H1 (cell line): ENCODE measurements at places on chromosomes 7 and 10. TPM values are rescaled to one million over a fixed set of nuclear protein-coding genes. Genes with fewer than 3 reads are reported as not detected.

HABP2 gene
- total RNA-seq: not detected in 2 replicates

GRCh38 chr10:61175316-61175715 lies 231.3 kb upstream of the RHOBTB1 start:
- H3K27me3 ChIP-seq: no peaks in the 10 kb centered on the region
- no peak for DNase-seq
- H3K36me3 ChIP-seq: no peaks in the 10 kb centered on the region
- no peak overlapping the region for H3K27ac ChIP-seq
- H3K4me3 ChIP-seq: no peak overlapping the region

DNA sequence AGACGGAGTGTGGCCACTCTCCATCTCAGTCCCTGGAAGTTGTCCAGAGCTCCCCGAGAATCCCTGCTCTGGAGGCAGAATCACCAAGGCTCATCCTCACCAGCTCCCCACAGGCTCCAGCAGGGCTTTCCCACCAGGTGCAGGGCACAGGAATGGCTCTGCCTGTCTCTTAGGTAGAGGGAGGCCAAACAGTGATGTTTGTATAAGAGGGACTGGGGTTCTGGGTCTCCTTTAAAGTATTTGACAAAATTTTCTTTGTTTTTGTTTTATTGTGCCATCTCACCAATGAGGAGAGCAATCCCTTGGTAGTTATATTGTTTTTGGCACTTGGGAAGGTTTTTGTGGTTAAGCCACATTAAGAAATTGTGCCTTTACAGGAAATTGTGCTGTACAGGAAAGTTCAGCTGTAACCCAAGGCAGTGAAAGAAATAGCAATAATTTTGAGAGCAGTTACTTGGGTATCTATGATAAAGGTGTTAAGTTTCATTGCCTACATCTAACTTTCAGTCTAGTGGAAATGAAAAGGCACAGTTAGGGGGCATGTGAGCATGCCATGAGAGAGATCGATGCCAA lies 219.3 kb upstream of the PRSS58 start:
- H3K27ac ChIP-seq: no peak overlapping the region
- H3K36me3 ChIP-seq: no peaks in the 10 kb centered on the region
- H3K27me3 ChIP-seq: no peaks in the 10 kb centered on the region

SPDYE2B gene
- not detected in 2 replicates for total RNA-seq

DNA sequence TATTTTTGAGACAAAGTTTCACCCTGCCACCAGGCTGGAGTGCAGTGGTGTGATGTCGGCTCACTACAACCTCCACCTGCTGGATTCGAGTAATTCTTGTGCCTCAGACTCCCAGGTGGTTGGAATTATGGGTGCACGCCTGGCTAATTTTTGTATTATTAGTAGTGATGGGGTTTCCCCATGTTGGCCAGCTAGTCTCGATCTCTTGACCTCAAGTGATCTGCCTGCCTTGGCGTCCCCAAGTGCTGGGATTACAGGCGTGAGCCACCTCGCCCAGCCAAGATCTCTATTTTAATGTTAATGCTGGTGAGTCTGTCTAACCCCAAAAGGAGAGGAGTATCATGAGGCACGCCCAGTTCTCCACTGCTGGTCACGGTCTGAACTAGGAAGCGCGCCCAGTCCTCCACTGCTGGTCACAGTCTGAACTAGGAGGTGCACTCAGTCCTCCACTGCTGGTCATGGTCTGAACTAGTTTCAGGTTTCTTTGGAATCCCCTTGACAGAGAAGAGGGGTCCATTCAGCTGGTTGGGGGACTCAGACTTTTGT lies 5.6 kb upstream of the LRRC27 start:
- H3K4me1 ChIP-seq: peaks cover 5% of the 10 kb centered on the region
- H3K27me3 ChIP-seq: no peaks in the 10 kb centered on the region
- no peak overlapping the region for H3K4me3 ChIP-seq
- H3K27ac ChIP-seq: no peak overlapping the region
- no peak for DNase-seq

DNA sequence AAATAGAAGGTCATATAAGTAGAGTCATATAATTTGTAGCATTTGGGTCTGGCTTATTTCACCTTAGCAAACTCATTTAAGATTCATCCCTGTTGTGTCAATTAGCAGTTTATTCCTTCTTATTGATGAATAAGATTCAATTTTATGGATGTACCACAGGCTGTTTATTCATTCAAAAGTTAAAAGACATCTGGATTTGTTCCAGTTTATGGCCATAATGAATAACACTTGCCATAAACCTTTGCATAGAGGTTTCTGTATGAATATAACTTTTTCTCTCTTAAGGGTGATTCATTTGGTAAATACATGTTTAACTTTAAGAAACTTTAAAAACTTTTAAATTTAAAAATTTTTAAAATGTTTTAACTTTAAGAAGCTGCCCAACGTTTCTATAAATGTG lies 66.4 kb downstream of the CPED1 start:
- no peaks in the 10 kb centered on the region; the same call in 1 of the 2 replicates for H3K4me1 ChIP-seq
- H3K27me3 ChIP-seq: no peaks in the 10 kb centered on the region
- H3K36me3 ChIP-seq: no peaks in the 10 kb centered on the region
- no peak overlapping the region for H3K4me3 ChIP-seq
- DNase-seq: no peak

DNA sequence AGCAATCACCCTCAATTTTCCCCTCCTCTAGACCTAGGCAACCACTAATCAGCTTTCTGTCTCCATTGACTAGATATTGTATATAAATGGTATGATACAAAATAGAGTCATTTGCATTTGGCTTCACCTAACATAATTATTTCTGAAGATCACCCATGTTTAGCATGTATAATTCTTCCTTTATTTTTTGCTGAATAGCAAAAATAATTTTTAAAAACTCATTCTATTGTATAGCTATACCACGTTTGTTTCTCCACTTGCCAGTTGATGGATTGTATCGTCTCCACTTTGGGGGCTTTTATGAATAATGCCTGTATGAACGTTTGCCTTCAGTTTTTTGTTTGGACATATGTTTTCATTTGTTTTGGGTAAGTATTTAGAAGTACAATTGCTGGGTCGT lies 95.3 kb downstream of the ZNRF2 start:
- no peak overlapping the region for H3K4me3 ChIP-seq
- DNase-seq: no peak
- no peaks in the 10 kb centered on the region for H3K27me3 ChIP-seq

DNA sequence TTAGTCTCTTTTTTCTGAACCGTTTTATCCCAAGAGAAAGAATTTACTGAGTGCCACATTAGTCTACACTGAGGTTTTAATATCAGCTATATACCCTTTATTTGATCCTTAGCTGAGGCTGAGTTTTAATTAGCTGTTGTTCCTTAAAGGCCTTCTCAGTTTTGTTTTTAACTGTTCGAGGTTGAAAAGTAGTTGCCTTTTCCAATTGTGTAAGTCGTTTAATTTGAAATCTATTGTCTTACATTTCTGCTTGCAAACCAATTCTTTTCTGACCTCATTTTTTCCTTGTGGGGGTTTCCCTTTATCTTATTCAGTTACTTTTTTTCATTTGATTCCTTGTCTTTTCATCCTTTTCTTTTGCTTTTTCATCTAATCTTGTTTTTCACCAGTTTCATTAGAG lies 30.8 kb downstream of the UMAD1 start:
- H3K4me1 ChIP-seq: no peaks in the 10 kb centered on the region; the same call in 1 of the 2 replicates
- no peaks in the 10 kb centered on the region for H3K27me3 ChIP-seq
- DNase-seq: no peak
- no peak overlapping the region for H3K4me3 ChIP-seq

DNA sequence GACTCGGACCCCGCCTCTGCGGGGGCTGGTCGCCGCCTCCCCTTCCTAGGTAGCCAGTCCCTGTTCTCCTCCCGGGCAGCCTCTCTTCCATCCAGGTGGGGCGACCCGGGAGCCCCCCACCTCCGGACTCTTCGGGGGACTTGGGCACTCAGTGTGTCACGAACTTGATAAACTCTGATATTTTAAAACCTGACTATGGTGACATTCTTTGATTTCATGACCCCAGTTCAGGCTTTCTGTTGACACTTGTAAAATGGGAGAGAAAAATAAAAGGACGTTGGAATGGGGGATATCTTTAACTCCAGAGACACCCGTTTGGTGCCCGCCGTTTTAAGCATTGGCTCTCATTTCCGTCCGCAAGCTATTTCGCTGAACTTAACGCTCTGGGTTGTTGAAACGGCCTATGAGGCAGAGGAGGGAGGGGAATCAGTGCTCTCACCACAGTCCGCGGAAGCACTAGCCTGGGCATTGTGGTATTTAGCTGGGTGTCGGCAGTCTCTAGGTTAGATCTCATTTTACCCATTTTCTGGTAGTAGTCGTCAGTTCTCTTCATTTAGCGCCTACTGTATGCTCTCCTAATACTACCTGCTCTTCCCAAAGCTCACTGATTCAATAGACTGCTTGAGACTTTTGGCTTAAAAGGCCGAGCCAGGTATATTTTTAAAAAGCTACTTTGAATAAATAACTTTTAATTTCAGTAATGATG lies 738 bp downstream of the VPS26A start:
- peak overlapping the region; percentile 56; the same call in 1 of the 2 replicates for H3K27ac ChIP-seq
- no peaks in the 10 kb centered on the region for H3K27me3 ChIP-seq
- H3K4me1 ChIP-seq: no peaks in the 10 kb centered on the region
- no peak for DNase-seq
- H3K4me3 ChIP-seq: peak overlapping the region; percentile 83
- no peaks in the 10 kb centered on the region for H3K36me3 ChIP-seq

CRPPA gene
- 0.39 and 0.71 TPM in 2 replicates for total RNA-seq

BMI1 gene
- 7.0 and 10.7 TPM in 2 replicates for total RNA-seq

DNA sequence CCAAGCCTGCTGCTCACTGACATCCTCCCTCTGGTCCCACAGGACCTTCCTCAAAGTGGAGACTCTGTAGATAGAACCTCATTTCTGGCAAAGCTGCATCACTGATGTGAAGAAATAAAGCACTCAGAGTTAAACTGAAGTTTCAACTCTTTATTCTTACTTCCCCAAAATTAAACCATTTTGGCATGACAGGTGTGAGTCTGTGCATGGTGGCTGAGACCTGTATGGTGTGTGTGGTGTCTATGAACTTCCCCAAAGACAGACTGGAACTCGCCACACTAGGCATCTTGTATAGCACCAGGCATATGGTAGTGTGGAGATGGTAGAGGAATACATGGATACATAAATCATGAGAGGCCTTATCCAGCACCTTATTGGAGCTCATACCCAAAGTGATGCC lies 6.6 kb upstream of the WDFY4 start:
- H3K36me3 ChIP-seq: no peaks in the 10 kb centered on the region
- no peaks in the 10 kb centered on the region for H3K27me3 ChIP-seq
- H3K4me1 ChIP-seq: no peaks in the 10 kb centered on the region
- H3K4me3 ChIP-seq: no peak overlapping the region

- no peak for DNase-seq
- H3K4me3 ChIP-seq: no peak overlapping the region
- H3K4me1 ChIP-seq: no peaks in the 10 kb centered on the region
- H3K27me3 ChIP-seq: no peaks in the 10 kb centered on the region
These were observed 150.8 kb upstream of the FAM3C start for GRCh38 chr7:121546632-121547543.

GRCh38 chr7:73530800-73531199 lies 8.7 kb upstream of the BAZ1B start:
- H3K36me3 ChIP-seq: no peaks in the 10 kb centered on the region
- DNase-seq: no peak
- no peaks in the 10 kb centered on the region for H3K27me3 ChIP-seq
- H3K4me3 ChIP-seq: no peak overlapping the region
- no peak overlapping the region for H3K27ac ChIP-seq

DNA sequence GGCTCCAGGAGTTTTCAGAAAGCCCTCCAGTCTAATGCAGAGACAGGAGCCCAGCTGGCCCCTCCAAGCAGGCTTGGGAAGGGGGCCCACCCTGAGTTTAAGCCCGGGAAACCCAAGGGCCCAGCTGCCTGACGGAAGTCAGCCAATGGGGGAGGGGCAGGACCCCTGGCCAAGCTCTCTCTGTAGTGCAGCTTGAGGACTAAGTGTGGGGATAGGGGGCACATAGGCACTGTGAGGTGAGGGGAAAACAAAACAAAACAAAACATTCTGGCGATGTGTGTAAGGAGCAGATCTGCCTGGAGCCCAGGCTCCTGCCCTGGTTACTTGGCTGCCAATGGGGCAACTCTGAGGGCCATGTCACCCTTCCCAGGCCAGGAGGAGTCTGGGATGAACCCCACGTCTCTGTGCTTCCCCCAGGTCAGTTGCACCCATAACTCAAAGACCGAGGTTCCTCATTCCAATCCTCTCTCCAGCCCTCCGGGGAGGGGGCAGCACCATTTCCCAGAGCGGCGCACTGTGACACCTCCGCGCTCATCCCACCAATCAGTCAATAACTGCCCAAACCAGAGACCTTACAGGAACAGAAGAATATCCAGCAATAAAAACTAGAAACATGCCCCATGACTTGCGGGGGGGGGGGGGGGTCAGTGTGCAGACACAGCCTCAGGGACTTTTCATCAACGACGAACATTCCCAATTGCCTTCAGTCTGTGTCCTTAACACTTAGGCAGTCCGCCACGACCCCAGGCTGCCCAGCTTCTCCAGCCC lies 1.7 kb downstream of the CXCL12 start:
- peaks cover 47% of the 10 kb centered on the region for H3K4me1 ChIP-seq
- no peak overlapping the region for H3K27ac ChIP-seq
- peaks cover 33% of the 10 kb centered on the region for H3K27me3 ChIP-seq

DNA sequence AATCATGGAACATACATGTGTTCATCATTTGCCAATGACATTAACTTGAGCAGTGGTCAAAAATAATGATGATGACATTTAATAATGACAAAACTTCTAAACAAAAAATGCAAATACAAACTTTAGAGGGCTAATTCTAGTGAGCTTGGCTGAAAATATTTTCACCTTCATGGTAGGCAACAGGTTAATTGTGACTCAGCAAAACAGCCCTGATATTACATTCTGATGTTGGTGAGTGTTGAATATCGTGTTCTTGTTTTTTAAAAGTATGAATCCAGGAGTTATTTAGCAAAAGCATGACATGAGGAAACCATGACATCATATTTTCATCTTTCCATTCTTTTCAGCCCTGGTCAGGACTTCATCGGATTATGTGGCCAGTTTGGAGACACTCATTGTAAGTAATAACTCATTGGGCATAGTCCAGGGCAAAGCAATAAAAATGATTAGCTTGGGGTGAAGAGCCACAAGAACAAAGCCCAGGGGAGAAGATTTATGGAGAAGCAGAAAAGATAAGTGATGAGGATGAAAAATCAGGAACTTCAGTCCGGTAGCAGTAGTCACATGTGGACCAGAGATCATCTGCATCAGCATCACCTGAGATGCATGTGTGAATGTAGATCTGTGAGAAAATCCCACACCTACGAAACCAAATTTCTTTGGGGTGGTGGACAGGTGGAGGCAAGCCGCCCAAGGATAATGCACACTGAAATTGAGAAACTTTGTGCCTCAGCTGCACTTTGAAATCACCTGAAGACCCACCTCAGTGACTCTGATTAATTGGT lies 46.8 kb upstream of the PRKAR2B start:
- no peaks in the 10 kb centered on the region for H3K4me1 ChIP-seq
- no peak overlapping the region for H3K4me3 ChIP-seq
- no peaks in the 10 kb centered on the region for H3K27me3 ChIP-seq
- H3K36me3 ChIP-seq: no peaks in the 10 kb centered on the region
- H3K27ac ChIP-seq: no peak overlapping the region

DNA sequence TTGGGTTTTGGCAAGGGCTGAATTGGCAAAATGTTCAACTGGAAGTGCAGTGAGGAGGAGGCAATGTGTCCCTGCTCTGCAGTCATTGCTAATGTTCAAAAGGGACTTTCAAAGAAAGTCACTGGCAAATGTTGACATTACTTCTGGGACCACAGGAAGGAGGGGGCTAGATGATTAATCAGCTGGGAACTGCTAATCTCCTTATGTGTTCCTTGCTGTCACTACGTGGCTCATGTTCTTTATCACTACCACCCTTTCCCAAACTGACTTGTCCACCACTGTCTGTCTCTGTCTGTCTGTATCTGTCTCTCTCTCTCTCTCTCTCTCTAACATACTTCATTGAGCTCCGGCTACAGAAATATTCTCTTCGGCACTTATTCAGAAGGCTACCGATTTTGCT lies 86.9 kb upstream of the MTPN start:
- no peaks in the 10 kb centered on the region for H3K27me3 ChIP-seq
- DNase-seq: no peak
- H3K4me1 ChIP-seq: no peaks in the 10 kb centered on the region
- H3K36me3 ChIP-seq: no peaks in the 10 kb centered on the region
- H3K4me3 ChIP-seq: no peak overlapping the region
